ENCODE measurements at places on chromosomes 1 and 21.

- no peak for DNase-seq
Measured at GRCh38 chr1:212746546-212746945, 45.0 kb downstream of the NSL1 start.

DNA sequence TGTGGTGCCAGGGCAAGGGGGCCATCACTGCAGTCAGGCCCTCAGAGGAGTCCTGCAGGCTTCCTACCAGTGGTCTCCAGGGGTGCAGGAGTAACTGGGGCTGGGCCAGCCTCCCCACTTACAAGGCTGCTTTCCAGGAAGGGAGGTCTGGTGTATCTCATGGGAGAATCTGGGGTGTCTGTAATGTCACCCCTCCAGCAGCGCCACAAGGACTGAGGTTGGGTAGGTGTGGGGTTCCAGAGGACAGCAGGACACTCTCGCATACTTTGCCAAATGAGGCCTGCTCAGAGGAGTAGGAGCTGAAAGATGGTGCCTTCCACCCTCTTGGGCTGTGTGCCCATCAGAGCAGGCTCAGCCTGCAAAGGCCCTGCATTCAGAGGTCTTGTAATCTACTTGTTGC, 46.9 kb downstream of the TNNT2 start:
- DNase-seq = no peak

GRCh38 chr1:59417406-59417805, 120.5 kb downstream of the FGGY start:
- no peak for DNase-seq

DNA sequence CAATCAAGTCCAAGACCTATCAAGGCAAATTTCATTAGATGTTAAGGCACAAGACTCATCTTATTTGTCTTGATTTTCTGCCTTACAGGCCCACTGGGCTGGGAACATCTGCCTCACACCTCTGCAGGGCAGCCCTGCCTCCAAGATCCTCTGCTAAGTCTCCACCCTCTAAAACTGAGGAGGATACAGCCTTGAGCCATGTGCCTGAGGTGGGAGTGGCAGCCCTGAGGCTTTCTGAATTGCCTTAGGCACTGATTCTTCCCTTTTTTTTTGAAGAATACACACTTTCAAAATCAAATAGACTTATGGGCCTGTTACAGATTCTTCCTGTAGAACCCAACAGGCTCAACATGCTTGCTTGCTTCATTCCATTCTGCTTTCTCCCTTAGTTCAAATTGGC, 544.3 kb upstream of the ADAMTS5 start:
- DNase-seq = no peak

DNA sequence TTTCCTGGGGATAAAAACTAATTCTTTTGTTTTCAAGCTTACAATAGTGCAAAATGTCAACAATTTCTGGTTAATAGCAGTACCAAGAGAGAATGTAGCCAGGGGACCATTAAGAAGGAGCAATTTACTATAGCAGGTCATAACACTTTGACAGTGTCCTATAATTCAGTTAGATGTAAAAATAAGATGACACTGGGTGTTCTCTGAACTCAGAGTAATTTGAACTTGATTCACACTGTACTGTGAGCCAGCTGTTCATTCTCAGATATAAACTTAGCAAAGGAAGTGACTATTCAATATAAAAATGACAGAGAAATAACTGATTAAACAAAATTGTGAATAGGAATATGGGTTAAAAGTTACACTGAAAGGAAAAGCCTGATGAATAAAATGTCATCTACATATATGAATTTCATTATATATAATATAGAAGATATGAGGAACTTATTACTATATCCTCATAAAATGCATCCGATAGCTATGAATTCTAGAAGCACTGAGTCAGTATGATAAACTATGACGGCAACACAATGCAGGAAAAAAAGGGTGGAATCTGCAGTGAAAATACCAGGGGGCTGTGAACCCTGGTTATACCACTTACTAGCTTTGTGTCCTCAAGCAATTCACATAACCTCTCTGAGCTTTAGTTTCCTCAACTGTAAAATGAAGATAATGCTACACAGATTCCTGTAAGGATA, 135.9 kb downstream of the ACBD6 start:
- DNase-seq = no peak

- no peak for DNase-seq
Measured at GRCh38 chr1:170931650-170932049, 3.7 kb upstream of the MROH9 start.

- no peak for DNase-seq
Measured at GRCh38 chr1:74368335-74368734, 133.1 kb downstream of the TNNI3K start.

- peak; percentile 41 for DNase-seq
Measured at GRCh38 chr1:147591261-147591891, 50.1 kb downstream of the BCL9 start.

- no peak for DNase-seq
Measured at GRCh38 chr1:106523497-106523896, 533.0 kb upstream of the PRMT6 start.

GRCh38 chr1:23646091-23646490, 45.5 kb upstream of the RPL11 start:
- DNase-seq = no peak

DNA sequence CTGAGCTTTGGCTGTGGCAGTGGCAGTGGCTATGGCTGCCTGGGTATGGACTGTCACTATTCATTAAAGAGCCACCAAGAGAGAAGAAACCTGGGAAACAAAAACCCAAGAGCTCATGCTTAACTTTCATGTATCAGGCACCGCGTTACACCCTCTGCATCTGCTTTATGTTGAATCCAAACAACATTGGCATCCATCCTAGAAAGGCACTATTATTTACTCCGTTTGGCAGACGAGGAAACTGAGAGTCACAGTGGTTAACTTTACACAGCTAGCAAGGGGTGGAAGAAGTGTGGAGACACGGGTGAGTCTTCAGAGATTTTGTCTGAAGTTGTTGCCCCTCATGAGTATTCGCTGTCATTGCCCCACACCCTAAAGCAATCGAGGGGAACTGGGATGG, 63.8 kb downstream of the PLXNA2 start:
- no peak for DNase-seq

DNA sequence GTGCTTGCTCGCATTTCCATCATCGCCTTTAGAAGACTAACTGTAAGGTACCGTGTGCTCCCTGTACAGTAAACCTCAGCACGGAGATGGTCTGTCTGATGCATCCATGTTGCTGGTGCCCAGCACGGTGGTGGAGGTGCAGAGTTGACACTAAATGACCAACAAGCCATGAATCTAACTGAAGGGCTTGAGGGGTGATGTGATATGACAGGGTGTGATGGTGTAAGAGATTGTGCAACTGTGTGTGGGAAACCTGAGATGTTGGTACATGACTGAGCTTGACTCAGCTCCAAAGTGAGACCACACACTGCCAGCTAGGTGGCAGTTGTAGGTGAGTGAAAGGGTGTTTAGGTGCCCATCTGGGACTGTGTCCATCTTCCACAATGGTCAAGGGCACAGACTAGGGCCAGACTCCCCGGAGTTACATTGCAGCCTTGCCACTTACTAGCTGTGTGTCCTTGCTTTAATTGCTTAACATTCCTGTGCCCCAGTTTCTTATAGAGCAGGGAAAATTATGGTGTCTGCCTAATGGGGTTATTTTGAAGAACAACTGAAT, 21.4 kb downstream of the SLC2A1 start:
- DNase-seq = peak; percentile 61

DNA sequence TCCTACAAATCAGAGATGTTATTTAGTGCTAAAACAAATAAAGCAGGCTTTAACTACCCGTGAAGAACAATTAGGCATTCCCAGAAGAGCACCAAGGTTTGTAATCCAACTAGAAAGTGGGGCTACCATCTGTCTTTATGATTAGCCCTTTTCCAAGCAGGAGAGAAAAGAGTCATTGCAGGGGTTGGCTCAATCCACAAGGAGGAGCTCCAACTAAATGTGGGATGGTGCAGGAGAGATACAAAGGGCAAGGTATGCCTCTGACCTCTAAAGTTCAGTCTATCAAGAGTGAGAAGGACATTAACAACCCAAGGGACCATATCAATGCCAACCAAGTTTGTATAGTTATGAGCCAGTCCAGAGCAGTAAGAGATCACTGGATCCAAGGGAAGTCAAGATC, 382.7 kb upstream of the DUSP10 start:
- no peak for DNase-seq

- DNase-seq = no peak
Measured at GRCh38 chr1:16125088-16125470, 30.8 kb downstream of the EPHA2 start.

GRCh38 chr1:164337885-164338284, 221.1 kb upstream of the PBX1 start:
- peak; percentile 14 for DNase-seq

DNA sequence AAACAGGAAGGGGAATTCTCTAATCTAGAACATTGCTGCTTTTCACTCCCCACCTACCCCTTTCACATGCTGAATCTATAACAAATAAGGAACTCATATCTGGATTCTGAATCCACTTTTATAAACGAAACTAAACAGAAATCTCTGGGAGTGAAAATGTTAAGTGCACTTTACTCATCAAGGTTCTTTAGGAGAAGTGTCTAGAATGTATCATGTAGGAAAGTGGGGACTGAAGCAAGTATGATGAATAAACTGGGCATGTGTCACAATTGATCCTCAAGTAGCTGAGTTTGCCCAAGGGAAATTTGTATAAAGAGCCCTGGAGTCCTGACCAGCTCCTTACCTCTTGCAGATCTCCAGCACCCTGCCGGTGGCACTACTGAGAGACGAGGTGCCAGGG, 19.8 kb downstream of the AVPR1B start:
- no peak for DNase-seq

DNA sequence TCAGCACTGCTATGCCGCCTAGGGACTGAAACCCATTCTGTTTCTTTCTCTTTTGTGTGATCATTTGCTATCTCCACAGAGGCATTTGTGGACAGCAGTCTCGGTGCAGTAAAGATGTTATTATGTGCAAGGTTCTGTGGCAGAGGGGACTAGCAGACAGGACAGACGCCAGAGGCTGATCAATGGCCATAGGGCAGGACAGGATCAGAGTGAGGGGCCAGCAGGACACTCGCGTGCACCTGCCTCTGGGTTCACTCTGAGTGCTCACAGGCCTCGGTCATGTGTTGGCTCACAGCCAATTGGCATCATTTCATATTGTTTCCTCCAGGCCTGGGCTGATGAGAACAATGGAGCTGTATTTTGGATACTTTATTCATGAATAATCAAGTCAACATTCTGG, 212.6 kb downstream of the TGFB2 start:
- peak; percentile 31 for DNase-seq

DNA sequence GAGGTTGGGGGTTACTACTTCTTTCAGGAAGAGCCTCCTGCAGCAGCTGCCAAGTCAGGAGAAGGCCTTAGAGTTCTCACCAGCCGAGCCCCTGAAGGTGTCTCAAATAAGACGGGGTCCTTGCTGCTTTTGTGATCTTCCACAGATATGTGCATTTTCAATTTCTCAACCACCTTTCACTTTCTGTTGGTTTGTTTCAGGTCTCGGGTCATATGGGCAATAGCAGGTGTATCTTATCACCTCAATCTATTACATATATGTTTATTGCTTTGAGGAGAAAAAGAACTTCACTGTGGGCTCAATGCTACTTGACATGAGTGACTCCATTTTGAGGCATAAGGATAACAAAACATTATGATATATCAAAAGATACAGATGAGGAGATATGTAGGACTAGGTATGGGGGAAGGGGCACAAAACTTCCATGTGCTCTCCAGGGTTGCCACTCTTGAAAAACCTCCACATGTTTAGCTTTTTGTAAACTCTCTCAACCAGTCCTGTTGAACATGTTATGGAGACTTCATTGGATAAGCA, 1171.4 kb upstream of the ADGRL2 start:
- no peak for DNase-seq

DNA sequence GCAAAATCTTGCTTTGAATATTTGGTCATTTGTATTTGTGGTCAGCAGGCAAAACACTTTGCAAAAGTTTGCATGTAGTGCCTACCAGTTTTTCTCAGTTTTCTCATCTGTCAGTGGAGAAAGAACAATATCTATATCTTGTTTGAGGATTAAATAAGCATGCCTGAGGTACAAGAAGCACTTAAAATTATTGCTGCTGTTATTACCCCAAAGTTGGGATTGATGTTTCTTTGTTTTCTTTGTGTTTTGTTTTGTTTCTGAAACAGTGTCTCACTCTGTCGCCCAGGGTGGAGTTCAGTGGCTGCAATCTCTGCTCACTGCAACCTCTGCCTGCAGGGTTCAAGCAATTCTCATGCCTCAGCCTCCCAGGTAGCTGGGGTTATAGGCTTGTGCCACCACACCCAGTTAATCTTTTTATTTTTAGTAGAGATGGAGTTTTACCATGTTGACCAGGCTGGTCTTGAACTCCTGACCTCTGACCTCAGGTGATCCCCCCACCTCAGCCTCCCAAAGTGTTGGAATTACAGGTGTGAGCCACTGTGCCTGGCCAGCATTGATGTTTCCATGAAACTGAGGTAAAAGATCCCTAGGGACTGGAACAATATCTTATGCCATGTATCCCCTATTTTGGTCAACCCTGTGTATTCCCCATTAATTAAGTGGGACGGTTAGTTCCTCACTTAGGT, 15.9 kb downstream of the RAP1A start:
- DNase-seq = no peak

GRCh38 chr1:56577406-56578137, 1.8 kb downstream of the PLPP3 start:
- peak; percentile 15 for DNase-seq

GRCh38 chr1:22123071-22123390, 19.9 kb downstream of the WNT4 start:
- DNase-seq = no peak

GRCh38 chr1:39575191-39576015, 1.2 kb downstream of the PABPC4 start:
- no peak for DNase-seq

DNA sequence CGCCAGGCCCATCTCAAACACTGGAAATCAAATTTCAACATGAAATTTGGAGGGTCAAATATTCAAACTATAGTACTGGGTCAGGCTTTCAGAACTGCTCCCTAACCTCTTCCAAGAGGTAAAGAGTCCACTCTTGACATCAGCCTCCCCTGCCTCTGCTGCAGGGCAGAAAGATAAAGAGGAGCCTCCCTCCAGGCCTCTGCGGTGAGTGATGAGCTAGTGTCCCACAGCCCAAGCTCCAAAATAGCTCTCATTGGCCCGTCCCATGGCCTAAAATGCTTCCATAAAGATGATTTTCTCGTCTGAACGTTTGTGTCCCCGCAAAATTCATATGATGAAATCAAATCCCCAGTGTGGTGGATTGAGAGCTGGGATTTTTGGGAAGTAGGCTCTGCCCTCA, 33.7 kb upstream of the CCSAP start:
- no peak for DNase-seq

DNA sequence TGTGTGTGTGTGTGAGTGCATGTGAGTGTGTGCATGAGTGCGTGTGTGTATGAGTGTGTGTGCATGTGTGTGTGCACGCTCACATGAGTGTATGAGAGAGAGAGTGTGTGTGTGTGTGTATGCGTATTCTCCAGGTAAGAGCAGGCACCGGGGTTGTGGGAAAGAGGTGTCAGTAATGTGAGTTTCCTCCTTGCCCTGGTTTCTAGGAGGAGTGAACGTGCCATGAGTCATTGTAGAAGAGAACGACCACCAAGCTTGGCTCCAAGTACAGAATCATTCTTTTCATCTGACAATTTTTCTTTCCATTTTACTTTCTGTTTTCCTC, 79.1 kb downstream of the POFUT2 start:
- no peak for DNase-seq

All from Caki2 (cell line).